Lung (tissue), 17 donors: ENCODE measurements at places on chromosomes 1 and 21.
A peak's percentile ranks its signal among the peaks of the same experiment; 100 is the strongest.

DNA sequence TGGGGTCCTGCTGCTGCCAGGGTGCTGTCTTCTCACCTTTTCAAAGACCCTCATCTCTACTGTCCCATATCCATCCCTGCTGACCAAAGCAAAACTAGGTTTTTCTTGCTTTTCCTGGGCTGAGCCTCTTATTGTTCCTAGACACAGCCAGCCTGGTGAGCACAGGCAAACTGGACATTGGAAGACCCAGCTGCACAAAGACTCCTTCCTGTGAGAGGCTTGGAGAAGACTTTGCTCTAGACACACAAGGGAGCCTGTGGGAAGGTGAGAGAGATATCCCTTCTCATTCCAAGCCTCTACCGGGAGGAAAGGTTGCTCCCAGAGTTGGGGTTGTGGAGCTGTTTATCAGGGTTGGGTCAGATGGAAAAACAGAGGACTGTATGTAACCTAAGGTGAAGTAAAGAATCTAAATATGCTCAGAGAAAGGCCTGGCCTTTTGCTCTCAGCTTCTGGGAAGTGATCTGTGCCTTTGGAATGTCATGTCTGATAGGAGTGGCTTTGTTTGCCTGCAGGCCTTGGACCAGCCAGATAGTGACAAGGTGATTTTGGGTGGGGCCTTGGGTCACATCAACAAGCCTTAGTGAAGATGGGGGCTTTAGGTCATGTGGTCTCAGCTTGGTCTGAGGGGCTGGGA is 87.6 kb upstream of the RUNX1 start:
- no peak for DNase-seq

- no peak for DNase-seq
These were observed 217.6 kb downstream of the LMX1A start for GRCh38 chr1:165138960-165139359.

DNA sequence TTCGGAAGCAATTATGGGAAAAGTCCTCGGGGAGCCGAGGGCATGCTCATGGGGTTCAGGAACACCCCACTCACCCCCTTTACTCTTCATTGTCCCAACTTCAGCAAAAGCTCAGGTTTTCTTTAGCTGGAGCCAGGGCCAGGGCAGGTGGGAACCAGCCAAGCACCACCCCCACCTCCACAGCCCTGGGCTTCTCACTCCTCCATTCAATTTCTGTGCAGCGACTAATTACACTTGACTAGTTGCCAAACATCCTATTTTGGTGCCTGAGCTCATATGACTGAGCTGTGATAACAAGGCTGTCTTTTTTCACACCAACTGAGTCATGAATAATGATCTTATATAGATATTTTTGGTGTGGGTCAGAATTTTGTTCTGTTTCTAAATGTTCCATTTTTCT is 257.2 kb upstream of the AJAP1 start:
- DNase-seq = no peak

- peak; percentile 6 for DNase-seq
These were observed 92.3 kb downstream of the DMRTB1 start for GRCh38 chr1:53551428-53551995.

DNA sequence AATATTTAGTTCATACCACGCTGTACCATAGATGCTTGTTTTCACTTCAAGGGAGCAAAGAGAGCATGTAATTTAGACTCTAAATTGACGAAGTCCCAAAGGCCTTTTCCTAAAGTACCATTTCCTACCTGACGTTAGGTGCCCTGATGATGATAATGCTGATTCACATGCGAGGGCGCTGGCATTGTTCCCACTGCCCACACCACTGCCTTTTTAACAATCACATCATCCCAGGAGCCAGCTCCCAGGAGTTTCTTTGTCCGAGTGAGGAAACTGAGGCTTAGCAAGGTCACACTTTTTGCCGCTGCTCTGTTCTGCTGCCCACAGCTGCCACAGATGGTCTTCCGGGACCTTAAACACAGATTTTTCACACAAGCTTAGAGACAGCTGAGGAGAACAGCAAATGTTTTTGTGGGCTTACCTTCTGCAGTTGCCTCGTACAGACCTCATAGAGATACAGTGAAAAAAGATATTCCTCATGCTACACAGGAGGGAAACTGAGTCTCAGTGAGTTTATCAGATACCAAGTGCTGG is 69.4 kb downstream of the EVA1C start:
- DNase-seq = no peak

GRCh38 chr1:212615201-212615470 is 6.6 kb downstream of the ATF3 start:
- no peak for DNase-seq

DNA sequence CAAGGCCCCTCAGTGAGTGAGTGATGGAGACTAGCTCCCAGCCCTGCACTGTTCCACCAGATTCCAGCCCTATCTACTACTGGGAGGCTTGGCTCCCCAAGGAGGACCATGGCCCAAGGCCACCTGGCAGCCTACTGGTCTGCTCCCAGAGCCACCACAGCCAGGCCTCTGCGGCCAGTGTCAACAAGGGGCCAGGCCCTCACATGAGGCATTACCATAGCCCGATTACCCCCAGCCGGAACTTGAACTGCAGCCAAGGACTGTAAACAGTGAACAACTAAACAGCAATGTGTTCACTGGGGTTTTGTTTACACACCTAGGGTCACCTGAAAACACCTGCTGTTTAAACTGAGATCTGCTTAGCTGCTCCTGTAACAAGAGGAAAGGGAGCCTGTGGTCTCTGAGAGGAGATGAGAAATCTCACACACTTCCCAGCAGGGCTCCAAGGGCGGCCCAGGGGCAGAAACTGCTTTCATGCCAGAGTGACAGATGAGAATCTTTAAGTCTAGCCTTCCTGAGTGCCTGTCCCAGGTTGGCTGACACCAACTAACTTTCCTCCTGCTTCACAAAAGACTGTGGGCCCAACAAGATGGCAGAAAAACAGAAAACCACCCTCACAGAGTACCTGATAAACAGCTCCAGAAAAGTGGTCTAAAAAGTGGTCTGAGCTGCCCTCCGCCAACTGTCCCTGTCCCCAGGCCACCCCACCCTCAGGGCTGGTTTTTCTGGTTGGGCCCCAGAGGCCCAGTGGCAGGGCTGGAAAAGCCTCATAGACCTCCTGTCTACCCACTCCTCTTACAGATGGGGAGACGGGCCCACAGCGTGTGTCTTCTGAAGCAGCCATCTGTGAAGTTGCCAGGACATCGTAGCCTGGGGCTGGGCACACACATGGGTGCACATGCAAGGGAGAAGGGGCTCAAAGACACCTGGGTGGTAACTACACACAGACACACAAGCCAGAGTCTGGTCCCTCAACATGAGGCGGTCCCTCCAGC is 28.8 kb downstream of the MEF2D start:
- no peak for DNase-seq

DNA sequence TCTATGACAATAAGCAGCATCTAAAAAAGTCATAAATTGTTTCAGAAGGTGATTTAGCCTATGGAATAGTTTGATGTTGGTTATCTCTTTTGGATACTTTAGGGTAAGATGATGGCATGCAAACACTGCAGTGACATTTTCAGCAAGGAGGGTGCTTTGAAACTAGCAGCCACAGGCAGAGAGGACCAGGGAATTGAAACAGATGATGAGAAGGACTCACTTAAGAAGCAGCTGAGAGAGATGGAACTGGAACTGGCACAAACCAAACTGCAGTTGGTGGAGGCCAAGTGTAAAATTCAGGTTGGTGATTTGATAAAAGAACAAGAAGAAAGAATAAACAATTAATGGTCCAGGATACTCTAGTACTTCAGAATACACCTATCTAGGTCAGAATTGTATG is 11.2 kb upstream of the CACYBP start:
- DNase-seq = no peak
